T follicular helper cell (primary cell): ENCODE measurements at places on chromosomes 7 and 10.

DNA sequence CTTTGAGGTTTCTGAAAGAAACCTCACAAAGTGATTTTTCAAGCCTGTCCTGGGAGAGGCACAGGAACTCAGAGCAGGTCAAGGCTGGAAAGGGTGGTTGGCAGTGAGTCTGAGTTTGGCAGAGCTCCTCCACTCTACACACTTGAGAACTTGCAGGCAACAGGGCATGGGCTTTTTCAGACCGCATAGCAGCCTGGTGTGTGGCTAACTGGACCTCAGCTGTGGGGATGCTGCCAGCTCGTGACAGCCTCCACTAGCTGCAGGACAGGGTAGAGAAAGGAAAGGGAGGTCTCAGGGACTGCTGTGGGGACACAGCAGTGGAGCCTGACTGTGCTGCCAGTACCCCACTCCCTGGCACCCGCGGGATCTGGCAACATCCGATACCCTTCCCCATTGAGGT, 2.6 kb downstream of the CDHR1 start:
- no peak for DNase-seq

GRCh38 chr7:142772051-142772450, 1.3 kb downstream of the PRSS2 start:
- no peak for DNase-seq

DNA sequence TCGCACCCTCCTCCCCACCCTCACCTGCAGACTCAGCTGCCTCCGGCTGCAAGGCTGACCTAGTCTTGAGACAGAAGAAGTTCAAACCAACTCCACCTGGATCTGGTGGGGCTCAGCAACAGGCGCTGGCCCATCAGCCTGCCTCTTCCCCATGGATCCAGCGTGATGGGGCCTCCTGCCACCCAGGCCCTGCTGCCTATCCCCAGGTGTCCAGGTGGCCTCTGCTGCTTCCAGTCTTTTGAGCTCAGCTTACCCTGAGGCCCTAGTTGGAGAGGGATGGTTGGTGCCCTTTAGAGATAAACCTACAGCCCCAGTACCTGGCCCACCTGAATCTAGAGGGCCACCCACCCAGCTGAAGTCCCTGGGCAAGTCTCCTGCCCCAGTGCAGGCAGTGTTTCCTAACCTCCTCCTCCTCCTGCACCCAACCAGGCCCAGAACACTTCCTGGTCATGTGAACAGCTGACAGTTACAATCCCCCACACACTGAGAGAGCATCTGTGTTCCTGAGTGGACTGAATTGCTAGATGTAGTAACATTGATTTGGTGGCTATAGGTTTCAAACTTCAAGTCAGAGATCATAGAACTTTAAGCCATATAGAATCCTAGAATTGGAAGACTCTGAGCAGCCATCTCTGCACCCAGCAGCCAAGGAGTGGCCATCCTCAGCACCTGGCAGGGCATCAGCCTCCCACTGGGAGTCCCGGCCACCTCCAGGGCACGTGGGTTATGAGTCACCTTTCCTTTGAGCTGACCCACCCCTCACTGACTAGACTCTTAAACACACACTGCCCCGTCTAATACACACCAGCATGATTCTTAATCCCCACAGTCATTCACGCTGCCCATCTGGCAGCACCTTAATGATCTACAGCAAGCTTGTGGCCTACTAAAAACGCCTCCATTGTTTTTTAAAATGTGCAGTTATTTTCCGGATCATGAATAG, 51.9 kb downstream of the ALOX5 start:
- DNase-seq, result no peak

DNA sequence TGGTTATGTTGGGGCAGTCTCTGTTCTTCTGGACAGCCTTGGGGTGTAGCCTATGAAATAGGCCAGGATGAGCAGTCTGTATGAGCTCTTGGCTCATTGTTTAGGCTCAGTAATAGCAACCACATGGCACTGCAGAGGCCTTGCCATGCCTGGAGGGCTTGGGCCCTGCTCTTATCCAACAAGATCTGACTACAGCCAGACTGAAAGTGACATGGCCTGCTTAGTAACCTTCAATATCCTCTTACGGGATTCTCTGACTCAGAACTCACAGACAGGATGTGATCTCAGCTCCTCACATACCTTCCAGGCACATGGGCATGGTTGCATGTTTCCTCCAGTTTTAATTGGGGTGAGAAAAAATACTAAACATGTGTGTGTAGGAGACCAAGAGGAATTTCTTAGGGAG, 289.3 kb downstream of the PTEN start:
- no peak for DNase-seq

DNA sequence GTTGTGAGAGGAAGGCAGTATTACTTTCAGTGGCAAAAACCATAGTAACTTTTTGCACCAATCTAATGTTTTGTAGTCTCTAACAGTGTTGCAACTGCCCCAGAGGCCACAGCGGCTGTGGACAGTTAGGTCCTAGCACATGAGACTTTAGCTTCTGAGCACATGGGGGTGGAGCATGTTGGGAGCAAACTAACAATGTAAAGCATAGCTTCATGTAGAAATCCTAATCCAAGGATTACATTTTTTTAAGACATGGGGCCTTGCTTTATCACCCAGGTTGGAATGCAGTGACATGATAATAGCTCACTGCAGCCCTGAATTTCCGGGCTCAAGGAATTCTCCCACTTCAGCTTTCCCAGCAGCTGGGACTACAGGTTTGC, 49.0 kb downstream of the LAMB1 start:
- DNase-seq, result no peak

DNA sequence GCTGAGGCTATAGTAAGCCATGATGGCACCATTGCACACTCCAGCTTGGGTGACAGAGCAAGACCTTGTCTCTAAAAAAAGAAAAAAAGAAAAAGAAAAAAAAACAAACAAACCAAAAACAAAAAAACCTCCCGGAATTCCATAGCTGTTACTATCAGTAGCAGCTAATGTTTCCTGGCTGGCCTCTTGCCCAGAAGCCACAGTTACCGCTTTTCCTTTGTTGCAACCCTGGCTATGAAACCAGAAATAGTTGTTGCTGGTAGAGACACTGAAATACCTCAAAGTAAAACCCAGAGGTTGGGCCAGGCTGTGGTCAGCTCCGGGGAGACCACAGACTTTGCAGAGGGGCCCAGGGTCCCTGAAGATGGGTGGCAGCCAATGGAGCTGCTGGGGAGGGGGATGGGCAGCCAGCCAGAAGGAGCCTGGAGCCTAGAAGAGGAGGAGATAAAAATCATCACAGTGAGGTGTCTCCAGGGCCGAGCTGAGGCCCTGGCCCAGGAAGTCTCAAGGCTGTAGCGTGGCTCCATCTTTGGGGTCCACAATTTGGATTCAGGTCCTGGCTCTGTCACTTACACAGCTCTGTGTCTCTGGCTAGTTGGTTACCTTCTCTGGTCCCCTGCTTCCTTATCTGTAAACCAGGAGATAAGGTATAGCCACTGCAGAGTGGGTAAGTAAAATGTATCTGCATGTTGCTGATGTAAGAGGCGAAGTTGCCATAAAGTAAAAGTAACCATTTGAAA, 3.4 kb upstream of the CHST12 start:
- no peak for DNase-seq

DNA sequence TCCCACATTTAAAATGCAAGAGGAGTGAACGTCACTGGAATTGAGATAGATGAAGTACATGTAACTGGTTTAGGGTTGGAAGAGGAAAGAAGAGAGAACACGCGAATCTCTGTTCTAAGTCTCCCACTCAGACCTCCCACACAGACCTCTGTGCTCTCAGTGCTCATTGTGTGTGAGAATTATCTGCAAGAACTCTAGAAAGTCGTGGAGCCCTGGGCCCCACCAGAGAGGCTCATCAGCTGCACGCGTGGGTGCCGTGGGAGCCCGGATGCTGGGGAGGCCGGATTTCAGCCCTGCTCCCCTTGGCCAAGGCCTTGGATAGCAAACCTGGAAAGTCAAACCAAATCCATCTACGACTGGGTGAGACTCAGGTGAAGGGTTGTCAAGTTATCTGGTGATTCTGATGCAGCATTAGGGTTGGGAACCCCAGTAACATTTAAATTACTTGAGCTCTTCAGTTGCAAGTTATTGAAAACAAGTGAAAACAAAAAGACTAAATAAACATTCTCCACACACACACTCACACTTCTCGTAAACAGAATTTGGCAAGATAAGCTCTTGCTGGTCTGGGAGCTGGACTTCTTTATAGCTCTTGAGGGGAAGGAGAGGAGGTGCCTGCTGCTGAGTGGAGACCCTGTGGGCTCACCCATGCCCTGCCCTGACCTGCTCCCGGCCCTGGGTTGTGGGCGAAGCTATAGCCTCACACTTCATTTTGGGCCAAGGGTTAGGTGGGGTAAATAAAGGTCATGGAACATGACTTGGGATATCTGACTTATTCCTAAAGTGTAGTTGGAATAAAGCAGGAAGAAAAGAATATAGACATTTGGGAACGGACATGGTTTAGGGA, 250.3 kb downstream of the ADARB2 start:
- no peak for DNase-seq

- DNase-seq, result no peak
Observed at GRCh38 chr10:47279276-47279675, 20.7 kb upstream of the GDF10 start.

- DNase-seq, result no peak
Observed at GRCh38 chr10:98414578-98414931, 427 bp downstream of the PYROXD2 start.

DNA sequence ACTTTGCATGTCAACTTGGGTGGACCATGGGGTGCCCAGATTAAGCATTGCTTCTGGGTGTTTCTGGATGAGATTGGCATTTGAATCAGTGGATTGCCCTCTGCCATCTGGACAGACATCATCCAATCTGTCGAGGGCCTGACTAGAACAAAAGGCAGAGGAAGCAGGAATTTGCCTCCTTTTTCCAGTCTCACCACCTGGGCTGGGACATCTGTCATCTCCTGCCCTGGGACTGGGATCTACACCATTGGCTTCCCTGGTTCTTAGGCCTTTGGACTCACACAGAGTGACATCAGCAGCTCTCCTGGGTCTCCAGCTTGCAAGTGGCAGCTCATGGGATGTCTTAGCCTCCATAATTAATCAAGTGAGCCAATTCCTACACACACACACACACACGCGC, 10.3 kb downstream of the SLC13A4 start:
- DNase-seq, result no peak

DNA sequence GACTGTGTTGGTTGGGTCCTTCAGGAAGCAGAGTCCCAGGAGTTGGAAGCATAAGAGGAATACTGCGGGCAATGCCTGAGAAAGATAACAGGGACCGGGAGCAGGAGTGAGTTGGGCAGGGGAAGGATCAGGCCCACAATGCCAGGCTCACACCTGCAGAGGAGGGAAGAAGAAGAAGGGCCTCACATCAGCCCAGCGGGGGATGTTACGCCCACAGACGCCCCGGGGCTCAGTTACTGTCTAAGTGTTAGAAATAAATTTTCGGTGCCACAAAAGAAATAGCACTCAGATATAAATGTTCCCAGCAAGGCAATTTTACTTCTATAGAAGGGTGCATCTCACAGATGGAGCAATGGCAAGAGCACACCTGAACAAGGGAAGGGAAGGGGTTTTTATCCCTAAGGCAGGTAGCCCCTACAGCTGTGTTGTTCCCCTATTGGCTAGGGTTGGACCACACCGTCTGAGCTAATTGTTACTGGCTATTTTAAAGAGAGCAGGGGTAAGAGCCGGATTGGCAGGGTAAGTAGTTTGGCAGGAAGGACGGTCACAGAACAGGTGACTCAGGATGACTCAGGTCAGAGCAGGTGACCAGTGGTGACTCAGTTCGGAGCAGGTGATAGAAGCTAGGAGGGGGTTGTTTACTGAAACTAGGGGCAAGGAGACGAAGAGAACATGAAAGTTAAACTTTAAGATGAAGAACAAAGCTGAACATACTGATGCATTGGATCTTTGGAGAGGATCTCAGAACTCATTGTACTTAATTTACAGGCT, at the start of gene NOS3:
Gene NOS3, plus strand, starts transcription at position 602 of the 771 bp plus-strand sequence. CDS start 2,787 bp downstream, outside the sequence.
- DNase-seq, result no peak

GRCh38 chr10:71770789-71771188, 2.5 kb downstream of the VSIR start:
- no peak for DNase-seq

DNA sequence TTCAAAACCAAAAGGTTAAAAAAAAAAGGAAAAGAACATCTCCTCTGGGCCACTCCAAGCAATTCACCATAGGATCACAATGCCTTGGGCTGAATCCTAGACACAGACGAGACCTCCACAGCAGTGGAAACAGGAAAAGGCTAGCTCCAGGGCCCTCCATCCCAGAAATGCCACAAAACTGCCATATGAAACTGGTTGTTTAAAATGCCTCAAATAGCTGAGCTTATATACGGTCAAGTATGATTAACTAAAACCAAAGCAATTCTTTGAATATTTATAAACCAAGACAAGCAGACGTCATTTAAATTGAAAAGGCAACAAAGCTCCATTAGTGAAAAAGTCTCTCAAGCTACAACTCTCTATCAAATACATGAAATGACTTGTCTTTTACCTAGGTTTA, 63.1 kb downstream of the DOCK4 start:
- DNase-seq, result no peak
